NCI-H2081 treated with DMSO at 0.1 percent for 48 hours (cell line): ENCODE measurements at places on chromosomes 6 and 20.

- no peak for DNase-seq
These were observed 309.2 kb downstream of the CDH4 start for GRCh38 chr20:61561111-61561830.

DNA sequence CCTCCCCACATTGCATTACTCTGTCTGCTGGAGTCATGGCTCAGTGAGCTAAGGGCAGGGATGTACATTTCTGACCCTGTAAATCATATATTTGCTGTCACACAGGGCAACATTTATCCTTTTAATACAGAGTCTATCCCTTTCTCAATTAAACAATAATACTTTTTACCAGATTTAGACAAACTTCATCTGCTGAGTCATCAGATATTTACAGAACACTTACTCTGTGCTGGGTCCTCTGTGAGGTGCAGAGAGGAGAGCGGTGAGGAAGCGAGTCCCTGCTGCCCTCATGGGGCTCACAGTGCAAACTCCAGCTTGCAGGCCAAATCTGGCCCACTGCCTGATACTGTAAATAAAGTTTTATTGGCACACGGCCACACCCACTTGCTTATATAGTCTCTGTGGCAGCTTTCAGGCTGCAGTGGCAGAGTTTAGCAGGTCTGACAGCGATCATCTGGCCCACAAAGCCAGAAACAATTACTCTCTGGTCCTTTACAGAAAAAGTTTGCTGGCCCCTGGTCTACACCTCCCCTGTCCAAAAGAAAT is 144.5 kb downstream of the CDH26 start:
- no peak for DNase-seq

DNA sequence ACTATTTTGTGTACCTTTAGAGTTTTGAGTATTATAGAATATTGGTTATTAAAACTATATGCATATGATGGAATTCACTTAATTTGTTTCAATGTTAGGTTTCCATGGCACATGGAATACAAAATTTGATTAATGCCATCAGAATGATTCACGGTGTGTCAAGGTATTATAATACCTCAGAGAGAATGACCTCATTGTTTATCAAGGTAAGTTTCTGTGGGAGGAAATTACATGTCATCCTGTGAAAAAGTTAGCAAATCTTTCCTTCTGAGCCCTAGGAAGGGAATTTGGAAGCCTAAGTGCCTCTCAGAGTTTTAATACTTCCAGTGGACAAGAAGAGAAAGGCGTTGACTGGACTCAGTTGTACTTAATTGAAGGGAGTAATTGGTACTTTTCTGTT is 40.8 kb downstream of the DNAH8 start:
- no peak for DNase-seq

GRCh38 chr6:142943711-142944123 is 1.3 kb downstream of the HIVEP2 start:
- no peak for DNase-seq

DNA sequence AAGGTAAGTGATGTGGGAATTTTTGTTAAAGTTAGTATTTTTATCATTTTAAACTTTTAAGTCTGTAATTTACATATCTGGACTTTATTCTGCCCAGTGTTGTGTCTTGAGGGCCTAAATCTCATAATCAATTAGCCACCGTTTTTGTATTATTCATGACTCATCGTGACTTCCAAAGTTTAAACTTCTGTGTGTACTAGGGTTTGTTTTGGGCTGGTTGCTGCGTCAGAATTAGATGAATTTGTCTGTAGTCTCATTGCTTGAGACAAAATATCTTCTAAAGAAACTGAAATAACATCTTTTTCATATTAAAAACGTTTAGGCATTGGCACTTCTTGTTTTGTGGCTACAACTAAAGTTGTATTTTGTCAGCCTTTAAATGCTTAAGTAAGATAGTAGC is 41.3 kb downstream of the CDYL start:
- DNase-seq: no peak

DNA sequence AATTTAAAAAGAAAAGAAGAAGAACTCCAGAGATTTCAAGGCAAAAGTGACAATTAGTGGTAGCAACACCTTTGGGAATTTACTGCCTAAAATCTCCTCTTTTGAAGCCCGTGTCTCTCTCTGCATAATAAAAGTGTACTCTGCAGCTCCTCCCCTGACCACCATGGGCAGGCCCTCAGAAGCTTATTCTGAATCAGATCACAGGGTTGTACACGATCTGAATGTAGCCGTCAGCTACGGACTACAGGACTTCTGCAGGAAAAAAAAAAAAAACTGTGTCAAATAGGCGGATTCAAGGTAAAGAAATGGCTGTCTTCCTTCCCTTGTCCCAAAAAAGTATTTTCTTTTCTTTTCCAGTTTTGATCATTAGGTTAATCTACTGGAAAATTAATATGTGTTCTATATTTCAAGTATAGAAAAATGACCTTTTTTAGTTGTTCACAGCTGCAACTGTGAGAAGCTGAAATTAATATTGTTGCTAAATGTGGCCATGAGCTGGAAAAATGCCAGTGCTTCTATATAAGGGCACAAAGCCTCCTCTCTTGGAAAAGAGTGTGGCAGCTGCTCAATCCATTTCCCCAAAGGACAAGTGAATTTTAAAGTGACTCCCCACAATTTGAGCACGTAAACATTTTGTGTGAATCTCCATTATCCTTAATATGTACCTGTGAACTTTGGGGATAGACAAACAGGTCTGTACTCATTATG is 397.4 kb downstream of the C6orf118 start:
- DNase-seq: no peak

- DNase-seq: no peak
These were observed 32.7 kb upstream of the GSTA3 start for GRCh38 chr6:52942221-52942620.

- DNase-seq: no peak
These were observed 5.3 kb downstream of the SFTA2 start for GRCh38 chr6:30926644-30927043.

GRCh38 chr6:27851440-27851839 is 60.8 kb downstream of the OR2B2 start:
- DNase-seq: no peak

GRCh38 chr6:104118274-104118673 is 741.4 kb downstream of the HACE1 start:
- no peak for DNase-seq

DNA sequence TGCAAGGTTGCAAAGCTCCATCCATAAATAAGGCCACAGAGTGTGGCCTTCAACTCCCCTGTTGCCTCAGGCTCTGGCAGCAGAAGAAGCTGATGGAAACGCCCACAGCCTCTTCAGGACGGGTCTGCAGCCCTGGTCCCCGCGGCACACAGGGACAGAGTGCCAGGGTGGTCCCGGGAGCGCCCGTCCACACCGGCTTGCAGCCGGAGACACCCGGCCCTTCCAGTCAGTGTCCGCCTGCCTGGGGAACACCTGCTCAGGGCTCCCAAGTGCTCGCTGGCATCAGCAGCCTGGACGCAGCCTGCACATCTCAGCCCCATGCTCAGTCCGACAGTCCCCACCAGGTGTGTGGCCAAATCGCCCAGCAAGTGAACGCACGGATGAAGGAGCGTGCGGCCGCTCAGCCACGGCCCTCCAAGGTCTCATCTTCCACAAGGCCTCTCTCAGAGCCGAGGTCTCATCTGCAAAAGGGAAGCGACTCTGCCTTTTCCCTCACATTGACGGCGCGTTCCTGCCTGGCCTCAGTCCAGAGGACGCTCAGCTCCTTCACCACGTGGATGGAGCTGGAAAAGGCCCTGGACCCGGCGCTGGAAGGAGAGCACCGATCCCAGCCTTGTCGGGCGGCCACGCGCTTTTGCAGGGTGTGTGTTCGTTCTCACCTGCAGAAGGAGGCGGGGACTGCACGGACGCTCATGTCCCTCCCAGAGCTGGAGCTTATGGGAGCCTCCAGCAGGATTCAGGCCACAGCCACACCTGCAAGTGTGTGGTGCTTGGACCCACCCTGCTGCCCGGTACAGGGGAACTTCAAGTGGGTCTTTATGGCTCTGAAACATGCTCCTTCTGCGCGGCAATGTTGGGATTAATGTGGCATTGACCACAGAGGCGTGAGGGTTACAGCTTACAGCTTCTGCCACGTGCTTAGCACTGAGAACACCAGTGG is 180.4 kb downstream of the DLL1 start:
- no peak for DNase-seq

- DNase-seq: no peak
These were observed 114.7 kb upstream of the PHACTR1 start for GRCh38 chr6:12601881-12602280.

GRCh38 chr20:1912053-1912452 is 16.8 kb downstream of the SIRPA start:
- DNase-seq: no peak

DNA sequence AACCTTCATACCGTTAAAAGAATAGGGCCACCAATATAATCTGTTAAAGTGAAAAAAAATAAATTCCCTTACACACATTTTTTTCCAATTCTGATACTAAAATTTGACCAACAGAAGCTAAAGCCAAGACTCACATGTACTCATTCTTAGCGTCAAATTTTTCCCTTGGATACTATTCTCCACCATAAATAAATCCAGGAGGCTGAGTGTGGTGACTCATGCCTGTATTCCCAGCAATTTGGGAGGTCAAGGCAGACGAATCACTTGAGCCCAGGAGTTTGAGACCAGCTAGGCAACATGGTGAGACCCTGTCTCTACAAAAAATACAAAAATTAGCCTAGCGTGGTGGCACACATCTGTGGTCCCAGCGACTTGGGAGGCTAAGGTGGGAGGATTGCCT is 43.9 kb downstream of the SCML4 start:
- DNase-seq: no peak

- no peak for DNase-seq
These were observed 81.6 kb downstream of the KCNB1 start for GRCh38 chr20:49400904-49401303.

DNA sequence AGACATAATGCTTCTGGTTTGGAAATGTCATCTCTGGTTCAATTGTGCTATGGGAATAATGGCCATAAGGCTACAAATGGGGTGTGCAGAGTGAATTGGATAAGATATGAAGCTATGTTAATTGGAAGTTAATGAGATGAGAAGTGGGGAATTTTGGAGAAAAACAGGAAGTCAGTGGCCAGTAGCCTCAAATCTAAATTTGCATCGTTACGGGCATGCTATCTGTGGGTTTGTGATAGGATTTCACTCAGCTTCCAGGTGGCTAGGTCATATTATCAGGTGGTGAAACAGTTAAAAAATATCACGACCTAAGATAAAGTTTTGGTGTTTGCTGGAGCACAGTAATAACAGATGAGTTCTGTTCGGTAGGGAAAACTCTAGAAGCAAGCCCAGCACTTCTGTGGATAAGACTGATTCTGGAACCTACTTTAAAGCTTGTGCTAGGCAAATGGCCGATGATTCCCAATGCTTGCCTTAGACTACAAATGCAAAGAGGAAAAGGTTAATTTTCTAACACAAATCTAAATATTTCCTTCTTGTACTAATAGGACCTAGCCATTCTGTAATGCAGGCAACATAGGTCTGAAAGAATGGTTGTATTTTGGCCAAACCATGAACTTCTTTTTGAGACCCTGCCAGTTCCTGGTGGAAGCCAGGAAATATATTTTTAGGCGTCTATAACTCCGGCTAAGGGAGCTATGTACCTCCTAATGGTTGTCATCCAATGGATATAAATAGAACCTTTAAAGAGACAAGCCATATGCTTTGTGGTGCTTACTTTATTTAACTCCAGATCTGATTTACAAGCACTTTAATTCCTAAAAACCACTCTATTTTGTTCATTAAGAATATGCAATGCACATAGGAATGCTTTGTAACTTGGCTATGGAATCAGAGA is 111.0 kb downstream of the PLCB1 start:
- no peak for DNase-seq

DNA sequence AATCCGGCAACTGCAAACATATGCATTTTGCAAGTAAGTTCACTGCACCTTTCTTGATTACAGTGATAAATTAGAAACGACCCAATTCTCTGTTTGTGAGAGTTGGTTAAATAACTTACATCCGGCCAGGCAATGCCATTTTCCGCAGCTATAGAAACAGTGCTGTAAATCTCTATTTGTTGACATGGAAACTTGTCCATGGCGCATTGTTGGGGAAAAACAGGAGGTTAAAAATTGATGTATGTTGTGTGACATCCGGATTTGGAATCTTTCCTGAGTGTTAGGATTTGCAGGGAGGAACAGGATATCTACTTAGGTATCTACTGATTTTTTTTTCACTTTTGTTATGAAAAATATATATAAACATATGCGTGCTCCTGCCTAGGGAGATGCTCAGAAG is 66.5 kb downstream of the DLGAP4 start:
- DNase-seq: no peak
